ENCODE measurements at places on chromosomes 1 and 21. TPM values are rescaled to one million over a fixed set of nuclear protein-coding genes. Genes with fewer than 3 reads are reported as not detected.

The CNKSR1 gene
- total RNA-seq, result not detected

DNA sequence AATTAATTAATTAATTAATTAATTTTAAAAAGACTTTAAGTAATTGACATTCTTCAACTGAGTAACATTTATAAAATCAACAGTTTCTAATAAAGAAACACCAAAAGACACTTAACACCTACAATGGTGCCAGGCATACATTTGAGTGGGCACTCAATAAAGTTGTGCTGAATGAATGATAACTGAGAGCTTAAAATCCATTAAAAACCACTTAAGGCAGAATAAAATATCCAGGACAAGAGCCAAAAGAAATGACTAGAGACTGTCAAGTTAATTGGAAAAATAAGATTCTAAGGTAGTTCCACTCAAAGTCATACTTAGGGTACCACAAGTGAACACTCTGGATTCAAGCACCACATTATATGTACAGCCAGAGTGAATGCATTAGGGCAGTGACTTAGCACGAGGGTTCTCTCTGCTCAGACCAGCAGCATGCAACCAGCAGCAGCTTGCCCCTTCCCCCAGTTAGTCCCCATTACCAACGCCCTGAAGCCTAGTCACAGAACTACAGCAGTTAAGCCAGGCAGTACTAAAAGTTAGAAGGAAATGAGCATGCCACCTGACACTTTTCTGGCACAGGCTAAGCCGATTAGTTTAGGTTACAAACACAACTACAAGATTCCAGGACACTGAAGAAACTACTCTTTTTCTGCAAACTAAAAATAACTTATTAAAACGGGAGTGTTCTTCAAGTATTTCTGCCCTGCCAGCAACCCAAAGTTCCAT is 46.5 kb downstream of the LUZP1 start:
- peak; percentile 60 for DNase-seq

GRCh38 chr21:46650476-46651098 is 15.1 kb downstream of the PRMT2 start:
- DNase-seq, result no peak

The MORN1 gene
- total RNA-seq, result 6.5 TPM

DNA sequence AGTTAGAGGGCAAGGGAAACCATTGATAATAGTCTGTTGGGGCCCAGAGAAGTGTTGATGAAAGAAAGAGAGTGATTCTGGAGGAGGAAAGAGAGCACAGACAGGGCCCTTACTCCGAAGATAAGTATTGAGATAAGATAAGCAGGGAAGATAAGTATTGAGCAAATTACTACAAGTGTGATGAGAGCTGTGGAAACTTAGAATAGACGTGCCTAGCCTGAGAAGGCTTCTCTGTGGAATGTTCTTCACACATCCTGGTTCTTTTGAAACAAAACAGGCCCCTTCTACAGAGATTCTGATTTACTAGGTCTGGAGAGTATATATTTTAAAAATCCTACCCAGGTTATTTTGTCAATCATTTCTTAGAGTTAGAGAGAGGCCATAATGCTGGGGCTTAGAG is 26.4 kb downstream of the FNBP1L start:
- DNase-seq, result no peak

DNA sequence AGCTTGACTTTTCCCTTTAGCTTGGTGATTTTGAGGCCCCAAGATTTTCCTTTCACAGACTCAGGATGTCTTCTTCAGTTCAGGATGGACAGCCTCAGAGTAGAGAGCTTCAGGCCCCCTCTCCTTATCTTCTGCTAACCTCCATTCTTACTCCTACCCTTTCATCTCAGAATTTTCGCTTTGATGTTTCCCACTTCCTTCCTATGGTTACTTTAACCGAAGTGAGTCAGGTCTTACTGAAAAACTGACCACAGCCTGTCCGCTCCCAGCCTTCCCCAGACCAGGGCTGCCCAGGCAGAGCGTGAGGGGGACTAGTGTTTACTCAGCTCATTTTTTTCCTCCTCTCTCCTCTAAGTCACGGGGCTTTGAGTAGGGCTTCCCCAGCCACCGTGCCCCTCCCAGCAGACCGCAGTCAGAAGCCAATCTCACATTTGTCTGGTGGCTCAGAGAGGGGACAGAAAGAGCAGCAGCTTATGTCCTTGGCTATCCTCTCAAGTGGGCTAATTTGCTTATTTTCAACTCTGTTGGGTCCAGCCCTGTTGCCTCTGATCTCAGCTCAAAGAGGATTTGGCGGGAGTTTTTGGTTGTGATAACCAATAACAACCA is 4.2 kb upstream of the IL19 start:
- no peak for DNase-seq

DNA sequence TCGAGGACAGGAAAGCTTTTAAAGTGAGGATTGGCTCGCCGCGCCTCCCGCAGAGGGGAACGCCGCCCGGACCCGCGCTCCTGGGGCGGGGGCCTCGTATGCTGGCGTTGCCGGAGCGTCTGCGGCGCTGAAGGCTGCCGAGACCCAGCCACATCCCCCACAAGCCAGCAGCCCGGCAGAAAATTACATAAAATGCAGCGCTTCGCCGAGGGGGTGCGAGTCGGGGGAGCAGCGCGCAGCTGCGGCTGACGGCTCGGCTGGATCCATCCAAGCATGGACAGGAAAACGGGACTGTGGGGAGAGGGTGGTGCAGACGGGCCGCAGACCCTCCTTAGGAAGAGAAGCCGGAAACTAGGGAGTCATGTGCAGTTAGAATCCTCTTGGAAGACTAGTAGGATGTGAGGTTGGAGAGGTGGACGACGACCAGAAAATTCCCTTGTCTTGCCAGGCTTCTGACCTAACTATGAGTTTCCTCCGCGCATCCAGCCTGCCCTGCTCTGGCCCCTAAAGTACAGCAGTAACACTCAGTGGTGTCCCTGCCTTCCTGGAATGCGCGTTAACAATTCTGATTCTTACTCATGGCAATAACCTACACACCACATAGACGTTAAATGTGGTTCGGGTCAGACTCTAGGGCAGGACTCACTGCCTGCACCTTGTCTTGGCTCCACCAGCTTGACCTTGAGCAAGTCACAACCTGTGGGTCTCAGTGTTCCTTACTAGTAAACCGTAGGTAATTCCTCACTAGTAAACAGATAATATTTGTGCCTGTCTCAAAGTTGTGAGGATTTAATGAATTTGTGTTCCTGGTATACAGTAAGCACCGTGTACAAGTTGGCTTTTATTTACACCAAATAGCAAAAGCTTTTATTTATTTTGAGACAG is 953 bp upstream of the BRWD1 start:
- DNase-seq, result peak; percentile 76

The NBPF4 gene
- not detected for total RNA-seq

GRCh38 chr1:65959896-65960567 is 167.3 kb downstream of the PDE4B start:
- DNase-seq, result peak; percentile 76

DNA sequence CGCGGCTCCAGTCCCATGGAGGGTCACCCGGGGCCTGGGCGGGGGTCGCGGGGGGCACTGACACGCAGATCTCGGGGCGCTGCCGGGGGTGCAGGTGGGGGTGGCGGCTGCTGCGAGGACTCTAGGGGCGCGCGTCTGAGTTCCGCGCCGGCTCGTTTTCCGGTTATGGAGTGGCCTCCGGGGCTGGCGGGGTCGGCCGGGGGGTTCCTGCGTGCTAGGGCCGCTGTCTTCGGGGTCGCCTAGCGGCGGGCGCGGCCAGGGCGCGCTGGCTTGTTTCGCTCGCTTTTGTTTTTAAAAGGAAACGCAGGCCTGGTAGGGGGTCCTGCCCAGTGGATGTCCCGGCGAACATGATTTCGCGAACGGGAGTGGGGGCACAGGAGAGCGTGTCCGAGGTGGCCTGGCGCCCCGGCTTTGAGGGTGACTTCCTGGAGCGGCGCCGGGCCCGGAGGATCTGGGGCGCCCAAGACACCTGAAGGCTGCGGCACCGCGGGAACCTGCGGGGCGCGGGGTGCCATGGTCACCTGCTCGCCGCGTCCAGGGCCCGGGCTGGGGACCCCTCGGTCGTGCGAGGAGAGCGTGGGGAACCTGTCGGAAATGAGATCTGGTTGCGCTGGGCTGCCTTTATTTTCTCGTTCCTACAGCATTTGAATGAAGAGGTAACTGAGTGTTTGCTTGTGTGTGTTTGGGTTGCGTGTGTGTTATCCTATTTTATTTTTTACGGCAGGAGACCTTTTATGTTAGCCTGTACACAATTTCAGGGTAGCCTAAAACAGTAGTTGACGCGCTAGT is 618 bp downstream of the ETS2 start:
- DNase-seq, result no peak

GRCh38 chr21:42254651-42255601 is 36.0 kb downstream of the ABCG1 start:
- no peak for DNase-seq
